ENCODE measurements at places on chromosomes 1 and 21.

DNA sequence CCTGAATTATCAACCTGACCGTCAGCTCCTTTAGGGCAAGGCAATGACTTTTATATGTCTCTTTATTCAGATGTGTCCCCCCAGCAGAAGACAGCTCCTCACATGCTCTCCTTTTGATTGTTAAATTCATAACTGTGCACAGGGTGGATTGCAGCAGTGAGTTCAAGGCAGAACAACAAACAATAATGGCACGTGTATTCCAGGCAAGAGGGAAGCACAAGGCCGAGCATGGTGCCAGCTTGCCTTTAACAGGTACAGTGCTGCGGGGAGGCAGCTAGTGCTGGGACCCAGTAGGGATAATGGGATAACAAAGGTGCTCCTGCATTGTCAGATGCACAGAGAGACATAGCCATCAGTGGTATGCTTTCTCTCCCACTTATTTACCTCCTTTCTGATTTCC is 248.4 kb downstream of the RHOU start:
- no peaks in the 10 kb centered on the region for H3K36me3 ChIP-seq
- no peaks in the 10 kb centered on the region for H3K27me3 ChIP-seq
- H3K4me3 ChIP-seq: no peak overlapping the region
- no peak overlapping the region for H3K27ac ChIP-seq

DNA sequence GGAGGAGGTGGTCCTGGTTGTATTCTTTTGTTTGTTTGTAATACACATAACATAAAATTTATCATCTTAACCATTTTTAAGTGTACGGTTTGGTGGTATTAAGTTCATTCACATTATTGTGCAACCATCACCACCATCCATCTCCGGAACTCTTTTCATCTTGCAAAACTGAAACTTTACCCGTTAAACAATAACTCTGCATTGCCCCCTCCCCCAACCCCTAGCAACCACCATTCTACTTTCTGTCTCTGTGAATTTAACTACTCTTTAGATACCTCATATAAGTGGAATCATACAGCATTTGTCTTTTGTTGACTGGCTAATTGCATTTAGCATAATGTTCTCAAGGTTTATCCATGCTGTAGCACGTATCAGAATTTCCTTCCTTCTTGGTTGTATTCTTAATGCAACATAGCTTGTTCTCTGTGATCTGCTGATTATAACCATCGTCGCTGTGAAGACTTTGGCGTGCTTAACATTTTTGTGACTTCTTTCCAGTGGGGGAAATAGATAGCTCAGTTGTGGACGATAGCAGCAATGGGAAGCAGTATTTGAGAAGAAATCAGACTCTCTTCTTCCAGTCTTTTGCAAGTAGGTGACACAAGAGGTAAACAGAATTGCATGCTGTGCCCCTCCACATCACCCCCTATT is 117.5 kb upstream of the HOOK1 start:
- H3K36me3 ChIP-seq: no peaks in the 10 kb centered on the region
- no peak for DNase-seq
- H3K4me1 ChIP-seq: peaks cover 3% of the 10 kb centered on the region
- no peak overlapping the region for H3K27ac ChIP-seq
- H3K4me3 ChIP-seq: no peak overlapping the region
- no peaks in the 10 kb centered on the region for H3K27me3 ChIP-seq

DNA sequence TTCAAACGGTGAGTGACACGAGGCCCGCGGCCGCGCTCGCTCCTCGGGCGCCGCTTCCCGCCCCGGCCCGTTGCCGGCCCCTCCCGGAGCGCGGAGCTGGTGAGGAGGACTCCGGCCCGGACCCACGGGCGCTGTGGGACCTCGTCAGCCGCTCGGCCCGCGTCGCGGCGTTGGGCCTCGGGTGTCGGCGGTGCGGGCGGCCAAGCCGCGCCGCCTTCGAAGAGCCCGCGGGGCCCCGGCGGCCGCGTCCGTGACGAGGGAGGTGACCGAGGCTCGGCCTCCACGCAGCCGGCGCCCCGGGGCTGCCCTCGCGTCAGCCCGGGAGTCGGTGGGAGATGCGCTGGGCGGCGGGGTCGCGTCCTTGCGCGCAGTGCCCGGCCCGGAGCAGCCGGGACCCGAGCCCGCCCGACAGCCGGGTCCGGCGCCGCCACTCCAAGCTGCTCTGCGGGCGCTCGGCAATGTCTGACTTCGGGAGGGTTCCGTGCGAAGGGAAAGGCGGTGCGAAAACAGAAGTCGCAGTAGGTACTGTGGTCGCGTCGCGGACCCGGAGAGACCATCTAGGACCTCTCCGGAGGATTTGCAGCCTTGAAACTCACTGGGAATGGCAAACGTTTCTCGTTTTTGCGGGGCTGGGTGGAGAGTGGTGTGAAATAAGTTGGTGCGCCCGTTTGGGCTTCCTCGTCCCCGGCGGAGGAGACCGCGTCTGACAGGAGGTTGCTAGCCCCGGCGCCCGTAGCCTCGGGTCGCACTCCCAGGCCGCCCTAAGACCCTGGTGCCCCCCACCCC is 829 bp downstream of the SPEN start:
- peaks cover 6% of the 10 kb centered on the region for H3K4me1 ChIP-seq
- peak overlapping the region; percentile 96 for H3K4me3 ChIP-seq
- no peaks in the 10 kb centered on the region for H3K27me3 ChIP-seq
- DNase-seq: peak; percentile 46

DNA sequence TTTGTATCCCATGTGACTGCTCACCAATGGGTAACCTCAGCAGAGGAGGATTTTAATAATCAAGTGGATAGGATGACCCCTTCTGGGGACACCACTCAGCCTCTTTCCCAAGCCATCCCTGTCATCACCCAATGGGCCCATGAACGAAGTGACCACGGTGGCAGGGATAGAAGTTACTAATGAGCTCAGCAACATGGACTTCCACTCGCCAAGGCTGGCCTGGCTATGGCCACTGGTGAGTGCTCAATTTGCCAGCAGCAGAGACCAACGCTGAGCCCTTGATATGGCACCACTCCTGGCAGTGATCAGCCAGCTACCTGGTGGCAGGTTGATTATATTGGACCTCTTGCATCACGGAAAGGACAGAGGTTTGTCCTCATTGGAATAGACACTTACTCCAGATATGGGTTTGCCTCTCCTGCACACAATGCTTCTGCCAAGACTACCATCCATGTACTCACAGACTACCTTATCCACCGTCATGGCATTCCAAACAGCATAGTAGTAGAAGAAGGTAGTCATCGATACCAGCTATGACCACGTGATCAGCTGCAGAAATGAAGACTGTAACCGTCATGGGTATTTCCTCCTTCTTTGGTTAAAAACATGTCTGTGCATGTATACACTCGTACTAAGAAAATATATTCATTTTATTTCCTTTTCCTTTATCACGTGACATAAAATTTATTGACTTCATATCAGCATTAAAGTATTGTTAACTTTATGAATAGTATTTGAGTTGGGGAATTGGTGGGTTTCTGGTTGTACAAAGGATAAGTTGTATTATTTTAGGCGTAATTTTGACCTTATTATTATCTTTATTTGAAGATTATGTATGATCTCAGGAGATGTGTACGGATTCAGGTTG is 562.6 kb downstream of the PTPRU start:
- no peaks in the 10 kb centered on the region for H3K36me3 ChIP-seq
- H3K27me3 ChIP-seq: no peaks in the 10 kb centered on the region
- H3K4me1 ChIP-seq: no peaks in the 10 kb centered on the region
- DNase-seq: no peak

GRCh38 chr1:2981981-2982614 is 39.2 kb upstream of the ACTRT2 start:
- no peaks in the 10 kb centered on the region for H3K27me3 ChIP-seq
- H3K27ac ChIP-seq: no peak overlapping the region
- H3K4me3 ChIP-seq: no peak overlapping the region
- no peak for DNase-seq
- no peaks in the 10 kb centered on the region for H3K36me3 ChIP-seq
- H3K4me1 ChIP-seq: no peaks in the 10 kb centered on the region

DNA sequence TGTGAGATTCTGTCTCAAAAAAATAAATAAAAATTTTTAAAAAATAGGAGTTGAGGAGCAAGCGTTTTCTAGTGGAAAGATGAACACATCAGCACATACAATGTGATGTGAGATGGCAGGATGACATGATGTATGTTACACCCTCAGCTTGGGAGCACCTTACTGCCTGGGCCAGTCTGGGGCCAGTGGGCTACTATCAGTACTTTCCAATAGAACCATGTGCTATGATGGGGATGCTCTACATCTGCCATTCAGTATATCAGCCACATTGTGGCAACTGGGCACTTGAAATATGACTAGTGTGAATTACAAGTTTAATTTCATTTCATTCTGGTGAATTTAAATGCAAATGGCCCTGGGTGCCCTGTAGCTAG is 156.0 kb downstream of the PGBD5 start:
- H3K4me1 ChIP-seq: peaks cover 5% of the 10 kb centered on the region
- H3K27ac ChIP-seq: no peak overlapping the region
- no peak for DNase-seq
- H3K36me3 ChIP-seq: peaks cover 9% of the 10 kb centered on the region
- H3K4me3 ChIP-seq: no peak overlapping the region

DNA sequence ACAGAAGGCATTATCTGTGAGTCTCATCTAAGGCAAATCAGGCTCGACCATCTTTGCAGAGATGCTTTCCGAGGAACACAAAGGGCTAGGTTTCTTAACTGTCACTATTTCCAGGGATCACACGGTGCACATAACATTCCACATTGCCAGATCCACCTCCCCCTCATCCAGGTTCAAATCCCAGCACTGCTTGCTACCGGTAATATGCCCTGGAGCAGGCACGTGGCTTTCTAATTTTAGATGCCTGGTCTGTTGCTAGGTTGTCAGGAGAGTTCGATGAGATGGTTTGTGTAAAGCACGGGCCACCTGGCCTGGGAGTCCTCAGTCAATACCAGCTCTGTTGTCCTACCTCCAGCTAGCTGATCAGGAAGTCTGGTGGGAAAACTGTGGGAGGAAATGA is 598.6 kb downstream of the NPHP4 start:
- H3K27me3 ChIP-seq: peaks cover 2% of the 10 kb centered on the region
- H3K4me3 ChIP-seq: no peak overlapping the region
- H3K36me3 ChIP-seq: no peaks in the 10 kb centered on the region
- no peaks in the 10 kb centered on the region for H3K4me1 ChIP-seq
- no peak for DNase-seq
- H3K27ac ChIP-seq: no peak overlapping the region

DNA sequence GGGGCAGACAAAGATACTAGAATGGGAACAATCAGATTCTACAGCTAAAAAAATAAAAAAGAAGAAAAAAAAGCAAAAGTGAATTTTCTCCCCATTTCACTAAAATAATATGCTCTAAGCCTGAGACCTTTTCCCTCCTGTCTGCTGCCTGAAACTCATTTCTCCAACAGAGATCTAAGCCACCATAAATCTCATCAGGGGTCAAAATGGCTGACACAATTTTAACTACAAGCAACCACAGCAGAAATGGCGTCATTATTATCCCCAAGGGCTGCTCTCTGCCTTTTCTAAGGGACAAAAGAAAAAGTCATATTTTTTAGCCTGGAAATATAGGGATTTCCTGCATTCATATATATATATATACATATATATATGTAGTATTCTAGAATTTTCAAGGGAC is 183.7 kb upstream of the CAMK1G start:
- no peak overlapping the region for H3K4me3 ChIP-seq
- DNase-seq: no peak
- H3K4me1 ChIP-seq: peaks cover 7% of the 10 kb centered on the region
- no peak overlapping the region for H3K27ac ChIP-seq
- no peaks in the 10 kb centered on the region for H3K27me3 ChIP-seq

DNA sequence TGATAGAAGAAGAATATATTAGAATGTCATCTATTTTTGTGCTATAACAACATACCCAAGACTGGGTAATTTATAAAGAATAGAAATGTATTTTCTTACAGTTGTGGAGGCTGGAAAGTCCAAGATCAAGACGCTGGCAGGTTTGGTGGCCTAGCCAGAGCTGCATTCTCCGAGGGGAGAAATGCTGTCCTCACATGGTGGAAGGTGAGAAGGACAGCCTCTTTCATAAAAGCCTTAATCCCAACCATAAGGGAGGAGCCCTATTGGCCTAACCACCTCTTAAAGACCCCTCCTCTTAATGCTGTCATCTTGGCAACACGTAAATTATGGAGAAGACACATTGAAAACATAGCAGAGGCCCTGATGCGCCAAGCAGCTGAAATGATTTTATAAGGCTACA is 60.1 kb upstream of the KAZN start:
- H3K36me3 ChIP-seq: no peaks in the 10 kb centered on the region
- H3K27ac ChIP-seq: no peak overlapping the region
- no peaks in the 10 kb centered on the region for H3K27me3 ChIP-seq
- no peak for DNase-seq

DNA sequence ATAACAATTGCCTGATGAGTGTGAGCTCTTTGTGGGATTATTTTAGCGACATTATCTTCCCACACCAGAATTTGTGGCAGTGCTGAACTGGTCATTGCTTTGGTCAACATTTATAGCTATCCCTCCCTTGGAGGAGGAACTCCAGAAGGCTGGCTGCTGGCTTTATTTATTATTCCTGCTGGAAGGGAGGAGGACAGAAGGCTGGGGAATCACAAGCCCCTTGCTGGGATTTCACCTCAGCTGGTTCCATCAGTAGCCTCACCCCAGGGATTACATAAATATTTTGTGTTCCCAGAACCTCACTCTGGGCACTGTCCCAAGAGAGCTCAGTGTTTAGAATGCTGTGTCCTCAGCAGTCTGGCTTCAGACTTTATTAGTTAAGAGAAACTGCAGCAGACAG is 102.8 kb upstream of the C1orf21 start:
- H3K36me3 ChIP-seq: no peaks in the 10 kb centered on the region
- H3K4me3 ChIP-seq: no peak overlapping the region
- H3K27me3 ChIP-seq: no peaks in the 10 kb centered on the region
- H3K4me1 ChIP-seq: no peaks in the 10 kb centered on the region
- no peak for DNase-seq

- no peak for DNase-seq
- H3K4me1 ChIP-seq: no peaks in the 10 kb centered on the region
- no peak overlapping the region for H3K4me3 ChIP-seq
- H3K27ac ChIP-seq: no peak overlapping the region
- H3K27me3 ChIP-seq: no peaks in the 10 kb centered on the region
- no peaks in the 10 kb centered on the region for H3K36me3 ChIP-seq
Observed at GRCh38 chr1:80656014-80656636, 1144.6 kb upstream of the ADGRL2 start.

- H3K4me3 ChIP-seq: no peak overlapping the region
- H3K36me3 ChIP-seq: no peaks in the 10 kb centered on the region
- no peaks in the 10 kb centered on the region for H3K27me3 ChIP-seq
- DNase-seq: no peak
- H3K4me1 ChIP-seq: peaks cover 3% of the 10 kb centered on the region
Observed at GRCh38 chr1:201553496-201554189, 14.7 kb downstream of the NAV1 start.

GRCh38 chr1:3146458-3146857 is 77.5 kb downstream of the PRDM16 start:
- DNase-seq: no peak
- H3K27ac ChIP-seq: no peak overlapping the region
- H3K4me3 ChIP-seq: no peak overlapping the region
- H3K4me1 ChIP-seq: no peaks in the 10 kb centered on the region
- H3K36me3 ChIP-seq: no peaks in the 10 kb centered on the region
- peaks cover 5% of the 10 kb centered on the region for H3K27me3 ChIP-seq

- H3K27me3 ChIP-seq: no peaks in the 10 kb centered on the region
- no peak overlapping the region for H3K4me3 ChIP-seq
- H3K4me1 ChIP-seq: no peaks in the 10 kb centered on the region
- no peak overlapping the region for H3K27ac ChIP-seq
Observed at GRCh38 chr1:180000575-180000974, 46.0 kb downstream of the CEP350 start.

- H3K27me3 ChIP-seq: no peaks in the 10 kb centered on the region
- H3K27ac ChIP-seq: no peak overlapping the region
- H3K4me3 ChIP-seq: no peak overlapping the region
- no peak for DNase-seq
- H3K4me1 ChIP-seq: no peaks in the 10 kb centered on the region
Observed at GRCh38 chr1:119935373-119935772, 39.1 kb upstream of the ADAM30 start.

All from kidney (tissue), 22 donors.